ENCODE measurements at places on chromosomes 6 and 20. TPM values are rescaled to one million over a fixed set of nuclear protein-coding genes. Genes with fewer than 3 reads are reported as not detected.

DNA sequence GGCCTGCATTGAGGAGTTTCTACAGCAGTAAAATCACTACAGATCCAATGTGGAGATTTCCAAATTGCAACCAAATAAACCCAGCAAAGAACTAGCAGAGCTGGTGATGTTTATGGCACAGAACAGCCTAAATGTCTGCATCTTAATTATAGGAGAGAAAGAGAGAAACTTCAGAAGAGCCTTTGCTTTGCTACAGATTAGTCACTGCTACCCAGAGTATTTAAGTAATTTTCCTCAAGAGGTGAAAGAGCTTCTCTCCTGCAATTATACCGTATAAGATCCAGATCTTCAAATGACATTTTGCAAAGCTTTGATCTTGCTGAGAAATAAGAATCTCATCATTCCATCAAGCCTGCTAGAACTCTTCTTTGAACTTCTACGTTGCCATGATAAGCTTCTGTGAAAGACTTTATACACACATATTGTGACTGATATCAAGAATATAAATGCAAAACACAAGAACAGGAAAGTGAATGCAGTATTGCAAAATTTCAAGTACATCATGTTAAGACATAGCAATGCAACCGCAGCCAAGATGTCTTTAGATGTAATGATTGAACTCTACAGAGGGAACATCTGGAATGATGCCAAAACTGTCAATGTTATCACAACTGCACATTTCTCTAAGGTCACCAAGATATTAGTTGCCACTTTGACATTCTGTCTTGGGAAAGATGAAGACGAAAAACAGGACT lies 48.0 kb downstream of the MKKS start:
- DNase-seq = no peak

The KPNA5 gene
- 21.2 TPM for total RNA-seq

- peak; percentile 82 for DNase-seq
Observed at GRCh38 chr6:131909408-131910218, 41.6 kb downstream of the CCN2 start.

- no peak for DNase-seq
Observed at GRCh38 chr20:61203320-61203719, 48.7 kb upstream of the CDH4 start.
